NCI-H524 treated with DMSO at 0.1 percent for 48 hours (cell line): ENCODE measurements at places on chromosomes 7 and 10.

DNA sequence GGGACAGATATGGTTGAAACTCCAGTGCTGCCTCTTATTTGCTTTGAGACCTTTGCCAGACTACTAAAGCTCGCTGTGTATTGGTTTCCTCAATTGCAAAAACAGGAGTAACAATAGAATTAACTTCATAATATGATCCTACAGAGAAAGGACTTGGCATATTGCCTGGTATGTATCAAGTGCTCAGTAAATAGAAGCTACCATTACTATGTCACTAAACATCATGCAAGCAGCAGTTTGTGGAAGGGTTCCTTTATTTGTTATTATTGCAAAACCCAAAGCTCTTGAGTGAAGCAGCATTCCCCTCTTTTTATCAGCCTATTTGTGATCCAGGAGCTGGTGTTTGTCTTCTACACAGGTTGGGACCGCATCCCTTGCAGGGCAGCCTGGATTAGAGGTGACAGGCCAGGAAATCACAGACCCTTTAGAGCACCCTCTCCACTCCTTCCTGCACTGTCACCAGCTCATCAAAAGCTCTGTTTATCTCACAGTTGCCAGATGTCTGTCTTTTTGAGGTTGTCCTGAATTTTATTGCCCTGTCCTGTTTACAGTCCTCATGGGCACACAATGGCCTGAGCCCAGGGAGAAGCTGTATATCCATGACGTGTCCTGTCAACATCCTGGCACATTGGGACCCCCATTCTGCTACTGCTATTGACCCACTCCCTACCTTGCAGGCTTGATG, 121.5 kb downstream of the SNX10 start:
- no peak for DNase-seq

- no peak for DNase-seq
Observed at GRCh38 chr7:154832557-154833138, 170.3 kb downstream of the PAXIP1 start.

- no peak for DNase-seq
Observed at GRCh38 chr7:29480451-29480850, 83.2 kb upstream of the PRR15 start.

DNA sequence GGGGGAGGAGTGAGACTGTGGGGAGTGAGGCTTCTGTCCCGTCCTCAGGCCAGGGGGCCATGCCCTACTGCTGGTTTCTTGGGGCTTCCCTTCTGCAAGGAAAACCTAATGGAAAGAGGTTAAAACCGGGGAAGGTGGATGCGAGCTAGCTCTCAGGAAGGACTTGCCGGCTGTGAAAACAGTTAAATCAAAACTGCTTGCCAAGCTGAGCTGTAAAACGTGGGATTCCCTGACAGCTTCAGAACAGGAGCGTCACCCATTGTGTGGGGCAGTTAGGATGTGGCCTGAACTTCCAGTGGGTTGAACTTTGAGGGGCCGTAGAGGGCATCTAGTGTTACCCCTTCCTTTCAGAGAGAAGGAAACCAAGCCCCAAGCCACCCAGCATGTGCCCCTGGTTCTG, 13.1 kb downstream of the TSPAN15 start:
- DNase-seq: no peak

DNA sequence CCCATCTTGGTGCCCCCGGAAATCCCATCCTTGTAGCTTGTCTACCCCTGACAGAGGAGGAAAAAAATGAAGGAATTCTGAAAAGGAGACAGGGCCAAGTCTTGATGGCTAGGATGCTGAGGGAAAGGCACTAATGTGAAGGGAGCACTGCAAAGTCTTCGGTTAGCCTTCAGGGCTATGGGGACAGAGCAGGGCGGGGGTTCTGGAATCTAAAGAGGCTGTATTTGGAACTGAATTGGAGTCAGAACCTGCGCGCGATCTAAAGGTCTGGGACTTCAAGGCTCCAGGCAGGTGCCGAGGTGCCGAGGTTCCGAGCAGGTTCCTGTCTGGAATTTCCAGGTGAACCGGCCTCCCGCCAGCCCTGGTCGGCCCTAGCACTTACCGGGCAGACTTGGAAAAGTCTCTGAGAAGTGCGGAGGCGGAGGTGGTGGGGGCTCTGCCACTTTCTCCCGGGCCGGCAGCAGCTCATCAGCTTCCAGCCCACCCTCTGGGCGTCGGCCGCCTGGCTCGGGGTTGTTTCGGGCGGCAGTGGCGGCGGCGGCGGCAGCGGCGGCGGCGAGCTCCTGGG, 781 bp downstream of the GBX1 start:
- no peak for DNase-seq

GRCh38 chr7:129530795-129531391, 28.6 kb downstream of the SMKR1 start:
- DNase-seq: no peak

DNA sequence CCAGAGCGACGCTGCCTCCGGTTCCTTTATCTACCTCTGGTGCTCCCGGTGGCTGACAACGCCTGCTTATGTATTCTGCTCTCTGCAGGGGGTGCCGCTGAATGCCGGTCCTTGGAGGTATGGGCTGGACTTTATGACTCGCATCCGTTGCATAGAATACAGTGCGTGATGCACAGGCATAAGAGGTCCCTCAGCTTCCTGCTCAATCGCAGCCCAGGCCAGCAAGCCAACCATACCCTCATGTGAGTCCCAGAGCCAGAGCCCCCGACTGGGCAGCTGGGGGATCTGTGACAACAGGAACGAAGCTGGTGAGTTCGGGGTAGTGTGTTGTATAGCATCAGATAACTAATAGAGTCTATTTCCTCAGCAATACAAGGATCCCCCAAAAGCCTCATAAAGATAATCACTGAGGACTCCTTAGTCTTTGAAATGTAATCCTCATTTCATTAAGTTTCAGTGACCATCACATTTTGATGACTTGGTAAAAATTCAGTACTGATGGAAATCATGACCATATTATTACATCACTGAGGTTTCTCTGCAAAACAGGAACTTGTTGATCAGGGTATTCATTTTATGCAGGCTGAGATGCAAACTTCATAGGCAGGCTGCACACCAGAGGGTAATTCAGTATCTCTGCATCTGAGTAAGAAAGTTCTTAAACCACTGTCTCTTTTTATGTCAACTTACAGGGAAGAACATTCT, 607.8 kb downstream of the PTPRN2 start:
- DNase-seq: no peak

DNA sequence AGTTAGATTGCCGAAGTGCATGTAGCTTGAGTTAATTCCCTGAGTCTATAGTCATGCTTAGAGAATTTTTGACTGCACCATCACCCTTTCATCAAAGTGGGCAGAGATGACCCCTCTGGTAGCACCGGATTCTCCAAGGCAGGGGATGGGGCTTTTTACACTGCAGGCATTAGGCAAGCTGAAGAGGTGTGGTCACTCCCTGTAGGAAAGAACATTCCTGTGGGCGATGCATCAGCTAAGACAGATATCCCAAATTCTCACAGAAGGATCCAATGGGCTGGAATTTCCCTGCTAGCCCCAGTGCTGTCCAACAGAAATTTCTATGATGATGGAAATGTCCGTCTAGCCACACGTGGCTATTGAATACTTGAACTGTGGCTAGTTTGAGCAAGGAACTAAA, 118.2 kb downstream of the ADAM12 start:
- no peak for DNase-seq

DNA sequence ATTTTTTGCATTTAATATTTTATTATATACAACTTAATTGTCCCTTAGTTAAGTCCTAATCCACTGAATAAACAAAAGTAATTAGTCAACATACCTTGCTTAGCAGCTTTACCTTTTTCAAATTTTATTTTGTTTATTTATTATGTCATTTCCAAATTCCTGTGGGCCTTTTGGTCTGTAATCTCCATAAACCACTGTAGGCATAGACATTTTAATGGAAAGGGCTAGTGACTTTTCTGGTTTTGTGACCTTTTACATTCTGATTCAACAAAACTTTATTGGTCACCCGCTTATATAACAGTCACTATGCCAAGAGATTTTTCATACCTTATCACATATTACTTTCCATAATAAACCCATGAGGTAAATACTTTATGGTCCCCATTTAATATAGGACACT, 181.3 kb upstream of the PRPS1L1 start:
- DNase-seq: no peak

- no peak for DNase-seq
Observed at GRCh38 chr7:105402221-105403095, 13.7 kb upstream of the SRPK2 start.

DNA sequence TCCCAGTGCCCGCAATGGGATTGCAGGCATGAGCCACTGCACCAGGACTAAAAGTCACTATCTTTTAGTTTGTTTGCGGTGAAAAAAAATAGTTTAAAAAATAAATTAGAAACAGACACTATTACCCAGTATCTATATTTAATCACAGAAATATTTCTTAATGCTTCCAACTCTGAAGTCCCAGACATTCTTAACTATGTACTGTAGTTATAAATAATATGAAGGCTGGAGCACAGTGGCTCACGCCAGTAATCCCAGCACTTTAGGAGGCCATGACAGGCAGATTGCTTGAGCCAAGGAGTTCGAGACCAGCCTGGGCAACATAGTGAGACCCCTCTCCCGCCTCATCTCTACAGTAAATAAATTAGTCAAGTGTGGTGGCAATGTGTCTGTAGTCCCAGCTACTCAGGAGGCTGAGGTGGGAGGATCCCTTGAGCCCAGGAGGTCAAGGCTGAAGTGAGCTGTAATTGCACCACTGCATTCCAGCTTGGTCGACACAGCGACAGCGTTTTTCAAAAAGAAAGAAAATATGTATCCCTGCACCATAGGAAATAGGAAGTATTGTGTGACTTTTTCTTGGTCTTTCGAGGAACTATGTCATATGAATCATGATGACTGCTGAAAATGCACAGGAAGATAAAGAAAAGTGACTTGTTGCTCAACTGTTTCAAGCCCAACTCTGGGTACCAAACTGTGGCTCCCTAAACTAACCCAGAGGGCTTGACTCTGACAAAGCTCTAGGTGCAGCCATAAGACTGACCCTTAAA, 74.9 kb upstream of the STEAP1B start:
- DNase-seq: no peak
